ENCODE measurements at places on chromosomes 7 and 10.

DNA sequence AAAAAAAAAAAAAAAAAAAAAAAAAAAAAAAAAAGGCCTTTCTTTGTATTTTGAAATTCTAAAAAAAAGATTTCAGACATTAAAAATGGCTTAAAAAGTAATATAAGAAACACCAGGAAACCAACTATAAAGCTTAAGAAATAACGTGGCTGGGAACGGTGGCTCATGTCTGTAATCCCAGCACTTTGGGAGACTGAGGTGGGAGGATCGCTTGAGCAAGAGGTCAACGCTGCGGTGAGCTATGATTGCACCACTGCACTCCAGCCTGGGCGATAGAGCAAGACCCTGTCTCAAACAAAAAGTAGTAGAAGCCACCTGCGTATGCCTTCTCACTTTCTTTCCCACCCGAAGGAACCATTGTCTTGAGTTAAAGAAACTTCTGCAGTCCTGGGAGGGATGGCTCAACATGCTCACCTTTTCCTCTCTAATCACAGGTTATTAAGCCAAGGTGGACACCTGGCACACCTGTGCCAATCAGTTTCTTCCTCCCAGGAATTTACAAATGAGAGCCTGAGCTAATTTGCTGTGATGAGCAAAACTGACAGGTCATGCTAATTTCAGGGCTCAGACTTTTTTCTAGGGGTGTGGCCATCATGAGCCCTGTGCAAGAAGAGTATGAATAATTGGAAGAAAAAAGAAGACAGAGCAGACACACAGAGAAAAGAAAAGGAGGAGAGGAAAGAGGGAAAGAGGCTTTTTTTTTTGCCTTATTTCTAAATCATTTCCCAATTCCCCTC is 72.0 kb upstream of the PARD3 start:
- DNase-seq, result no peak

- no peak for DNase-seq
These were observed 134.9 kb downstream of the ARID5B start for GRCh38 chr10:62036186-62037081.

- DNase-seq, result no peak
These were observed 34.2 kb upstream of the ADRB1 start for GRCh38 chr10:114009281-114009996.

DNA sequence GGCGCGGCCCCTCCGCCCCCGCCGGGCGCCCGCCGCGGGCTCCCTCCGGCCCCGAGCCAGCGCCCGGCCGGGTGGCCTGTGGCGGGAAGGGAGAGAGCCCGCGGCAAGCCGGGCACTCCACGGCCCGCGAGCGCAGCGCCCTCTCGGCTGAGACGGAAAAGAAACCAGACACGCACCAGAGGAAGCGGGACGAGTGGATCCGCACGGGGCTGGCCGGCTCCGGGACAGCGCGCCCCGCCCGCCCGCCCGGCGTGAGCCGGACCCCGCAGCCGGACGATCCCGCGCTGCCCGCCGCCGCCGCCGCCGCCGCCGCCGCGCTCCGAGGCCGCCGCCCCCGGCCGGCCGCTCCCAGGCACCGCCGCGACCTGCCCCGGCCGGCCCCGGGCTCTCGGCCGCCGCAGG is 300 bp downstream of the ARHGAP21 start:
- no peak for DNase-seq

DNA sequence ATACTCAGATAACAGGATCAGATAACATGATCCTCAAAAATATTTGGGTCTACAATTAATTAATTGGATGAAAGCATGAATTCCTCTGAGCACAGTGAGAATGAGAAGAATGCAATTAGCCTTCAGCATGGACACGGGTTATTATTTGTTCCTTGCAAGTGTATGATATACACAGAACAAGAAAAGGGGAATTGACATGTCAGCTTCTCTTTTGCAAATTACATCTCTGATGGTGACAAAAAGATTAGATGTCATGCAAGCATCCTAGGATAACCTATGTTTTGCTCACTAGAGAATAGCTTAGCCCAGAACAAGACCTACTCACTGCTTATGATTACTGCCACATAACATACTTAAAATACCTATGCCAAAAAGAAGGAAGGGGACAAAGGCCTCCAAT is 120.3 kb downstream of the ABLIM1 start:
- DNase-seq, result no peak

GRCh38 chr10:74929197-74929596 is 102.8 kb downstream of the KAT6B start:
- no peak for DNase-seq

DNA sequence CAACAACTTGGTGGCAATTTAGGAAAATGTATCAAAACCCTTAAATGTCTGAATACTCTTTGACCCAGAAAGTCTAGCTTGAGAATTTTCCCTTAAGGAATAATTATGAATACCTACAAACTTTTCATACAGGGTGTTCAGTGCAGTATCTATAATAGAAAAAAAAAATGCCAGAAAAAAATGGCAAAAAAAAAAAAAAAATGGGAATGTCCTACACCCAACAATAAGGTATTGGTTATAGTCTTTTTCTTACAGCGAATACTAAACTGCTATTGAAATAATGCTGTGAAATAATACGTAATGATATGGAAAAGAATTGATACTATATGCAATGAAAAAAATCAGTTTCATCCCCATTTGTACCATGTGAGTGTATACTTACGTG is 44.3 kb downstream of the ZNF800 start:
- no peak for DNase-seq

GRCh38 chr10:92356041-92356440 is 65.1 kb downstream of the MARCHF5 start:
- no peak for DNase-seq

- DNase-seq, result no peak
These were observed 10.2 kb downstream of the KAZALD1 start for GRCh38 chr10:101071885-101072433.

DNA sequence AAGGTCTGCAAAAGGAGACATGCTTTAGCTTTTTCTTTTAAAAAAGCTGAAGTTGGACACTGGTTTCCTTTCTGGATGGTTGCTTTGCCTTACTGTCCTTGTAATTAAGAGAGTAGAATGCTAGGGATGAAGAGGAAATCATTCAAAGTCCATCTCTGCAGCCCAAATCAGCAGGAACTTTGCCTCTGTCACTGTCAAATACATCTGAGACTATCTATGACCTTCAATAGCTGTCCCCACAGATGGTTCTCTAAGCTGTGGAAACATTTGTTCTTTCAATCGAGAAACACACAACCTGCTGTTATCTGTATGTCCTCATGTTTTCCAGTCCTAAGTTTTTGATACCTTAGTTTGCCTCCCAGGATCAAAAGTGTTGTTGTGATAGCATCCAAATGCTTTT is 117.5 kb downstream of the SORBS1 start:
- DNase-seq, result no peak

DNA sequence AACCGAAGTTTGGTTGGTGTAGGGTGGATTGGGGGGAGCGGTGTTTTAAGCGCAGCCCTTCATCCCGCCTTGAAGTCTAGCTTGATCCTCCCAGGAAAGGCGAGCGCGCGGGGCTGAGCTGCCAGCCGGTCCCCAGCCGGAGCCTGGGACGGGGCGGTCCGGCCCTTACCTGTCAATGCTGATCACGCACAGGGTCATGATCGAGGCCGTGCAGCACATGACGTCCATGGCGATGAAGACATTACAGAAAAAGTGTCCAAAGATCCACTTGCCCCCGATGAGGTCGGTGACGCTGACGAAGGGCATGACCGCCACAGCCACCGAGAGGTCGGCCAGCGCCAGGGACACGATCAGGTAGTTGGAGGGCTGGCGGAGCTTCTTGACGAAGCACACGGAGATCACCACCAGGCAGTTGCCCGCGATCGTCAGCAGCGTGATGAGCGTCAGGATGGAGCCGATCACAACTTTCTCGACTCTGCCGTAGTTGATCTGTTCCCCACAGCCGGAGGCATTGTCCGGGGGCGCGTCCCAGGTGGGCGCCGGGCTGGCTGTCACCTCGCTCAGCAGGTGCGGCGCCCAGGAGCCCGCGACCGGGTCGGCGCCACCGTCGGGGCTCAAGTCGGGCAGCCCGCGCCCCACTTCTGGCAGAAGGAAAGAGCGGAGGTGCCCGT is 740 bp downstream of the HTR7 start:
- DNase-seq, result no peak

DNA sequence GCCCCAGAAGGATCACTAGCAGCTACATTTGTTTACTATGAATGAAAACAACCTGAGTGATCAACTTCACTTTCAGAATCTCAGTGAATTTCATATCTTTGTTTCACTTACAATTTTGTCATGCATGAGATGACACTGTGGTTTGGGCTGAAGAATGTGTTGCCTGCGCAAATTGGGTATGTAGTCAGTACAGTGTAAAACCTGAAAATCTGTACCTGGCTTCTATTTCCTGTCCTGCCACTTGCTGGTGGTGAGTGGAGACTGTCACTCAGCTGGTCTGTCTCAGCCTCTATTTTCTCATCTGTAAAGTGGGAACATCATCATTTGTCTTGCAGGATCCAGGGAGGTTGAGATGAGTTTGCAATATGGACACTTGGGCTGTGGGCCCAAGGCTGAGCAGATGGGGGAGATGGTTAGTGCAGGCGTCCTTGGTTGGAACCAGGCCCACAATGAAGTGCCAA is 118.0 kb downstream of the WDFY4 start:
- DNase-seq, result no peak

DNA sequence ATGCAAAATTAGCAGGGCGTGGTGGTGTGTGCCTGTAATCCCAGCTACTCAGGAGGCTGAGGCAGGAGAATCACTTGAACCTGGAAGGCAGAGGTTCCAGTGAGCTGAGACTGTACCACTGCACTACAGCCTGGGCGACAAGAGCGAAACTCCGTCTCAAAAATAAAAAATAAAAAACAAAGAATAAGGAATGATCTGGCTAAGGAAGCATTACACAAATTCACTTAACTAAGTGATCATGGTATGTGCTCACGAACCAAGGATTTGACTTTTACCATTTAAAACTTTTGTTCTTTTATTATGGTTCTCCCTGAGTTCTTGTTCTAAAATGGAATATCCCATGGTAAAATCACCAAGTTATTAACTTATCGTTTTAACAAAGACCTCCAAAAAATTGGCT is 71.2 kb downstream of the SIRT1 start:
- no peak for DNase-seq

- DNase-seq, result no peak
These were observed 1.1 kb downstream of the RADIL start for GRCh38 chr7:4882169-4883032.

- no peak for DNase-seq
These were observed 44.4 kb upstream of the DGKI start for GRCh38 chr7:137891016-137891655.

GRCh38 chr7:135245226-135246190 is 11.9 kb downstream of the STRA8 start:
- DNase-seq, result peak; percentile 31

- no peak for DNase-seq
These were observed 228.1 kb downstream of the BMPER start for GRCh38 chr7:34133356-34133982.

DNA sequence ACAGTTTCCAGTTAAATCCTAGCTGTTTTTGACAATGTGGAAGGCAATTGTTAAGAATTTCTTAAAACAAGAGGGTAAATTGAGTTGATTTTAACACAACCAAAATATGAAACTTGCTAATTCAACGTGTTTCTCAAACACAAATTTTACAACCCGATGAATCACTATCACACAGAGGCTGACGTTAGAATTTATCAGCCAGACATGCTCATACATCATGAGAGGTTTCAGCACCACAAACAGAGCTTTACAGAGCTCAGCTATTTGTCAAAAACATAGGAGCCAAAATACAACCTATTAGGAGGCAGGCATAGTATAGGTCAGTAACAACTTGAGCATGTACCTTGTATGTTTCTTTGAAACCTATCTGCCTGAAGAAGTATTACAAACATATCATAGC is 36.1 kb downstream of the LRRN3 start:
- no peak for DNase-seq

DNA sequence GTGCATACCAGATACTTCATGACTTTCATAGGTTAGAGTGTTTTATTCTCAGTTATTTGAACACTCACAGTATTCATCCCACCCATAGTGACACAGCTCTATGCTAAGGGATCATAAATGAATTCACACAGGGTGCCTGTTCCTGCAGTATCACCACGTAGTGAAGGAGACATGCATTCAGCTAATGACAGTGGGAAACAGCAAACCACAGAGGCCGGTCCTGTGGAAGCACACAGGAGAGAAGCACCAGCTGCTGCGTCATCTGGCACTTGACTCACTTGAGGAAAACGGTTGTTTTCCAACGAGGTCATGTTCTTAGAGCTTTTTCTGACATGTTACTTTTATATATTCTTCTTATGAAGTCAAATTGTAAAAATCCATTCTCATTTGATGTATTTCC is 73.0 kb downstream of the UBE3C start:
- no peak for DNase-seq

DNA sequence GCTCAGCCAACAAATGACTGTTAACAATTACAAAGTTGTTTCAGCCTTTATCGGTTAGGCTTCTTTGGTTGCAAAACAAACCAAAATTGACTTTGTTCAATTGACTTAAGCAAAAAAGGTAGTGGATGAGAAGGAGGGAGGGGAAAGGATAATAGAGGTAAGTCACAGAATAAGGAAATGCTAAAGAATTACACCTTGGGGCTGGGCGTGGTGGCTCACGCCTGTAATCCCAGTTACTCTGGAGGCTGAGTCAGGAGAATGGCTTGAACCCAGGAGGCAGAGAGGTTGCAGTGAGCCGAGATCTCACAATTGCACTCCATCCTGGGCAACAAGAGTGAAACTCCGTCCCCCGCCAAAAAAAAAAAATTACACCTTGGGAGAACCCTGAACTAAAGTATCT is 41.4 kb downstream of the AHCYL2 start:
- DNase-seq, result no peak

DNA sequence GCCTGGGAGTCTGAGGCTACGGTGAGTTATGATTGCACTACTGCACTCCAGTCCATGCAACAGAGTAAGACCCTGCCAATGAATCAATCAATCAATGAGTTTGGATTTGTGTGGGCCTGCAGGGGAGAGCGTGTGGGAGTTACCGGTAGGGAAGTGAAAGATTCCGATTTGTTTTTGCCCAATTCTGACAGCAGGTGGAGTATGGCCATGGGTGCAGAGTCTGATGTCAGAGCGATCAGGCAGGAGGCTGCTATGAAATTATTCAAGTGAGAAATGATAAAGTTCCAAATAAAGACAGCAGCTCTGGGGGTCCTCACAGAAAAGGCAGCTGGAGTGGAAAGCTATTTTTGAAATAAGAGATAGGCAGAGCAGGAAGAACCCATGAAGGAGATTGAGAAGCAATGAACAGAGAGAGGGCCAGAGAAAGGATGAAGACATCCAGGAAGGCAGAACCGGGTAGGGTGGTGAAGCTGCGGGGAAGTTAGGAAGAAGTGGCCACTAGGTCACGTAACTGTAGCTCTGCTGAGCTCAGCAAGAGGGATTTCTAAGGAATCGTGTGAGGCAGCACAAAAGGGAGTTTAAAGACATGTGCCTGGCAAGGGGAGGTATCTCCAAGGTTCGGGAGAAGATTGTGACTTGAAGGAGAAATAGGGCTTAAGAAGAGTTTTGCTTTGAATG is 93.7 kb upstream of the NMT2 start:
- no peak for DNase-seq

- DNase-seq, result no peak
These were observed 506.8 kb upstream of the AUTS2 start for GRCh38 chr7:69091521-69091920.

GRCh38 chr7:76354516-76354915 is 4.3 kb downstream of the YWHAG start:
- no peak for DNase-seq
